ENCODE measurements at places on chromosomes 13 and 19.

- DNase-seq: no peak
Observed at GRCh38 chr19:40363069-40363468, 14.6 kb downstream of the PLD3 start.

- DNase-seq: no peak
Observed at GRCh38 chr13:44263751-44264620, 109.6 kb upstream of the SERP2 start.

DNA sequence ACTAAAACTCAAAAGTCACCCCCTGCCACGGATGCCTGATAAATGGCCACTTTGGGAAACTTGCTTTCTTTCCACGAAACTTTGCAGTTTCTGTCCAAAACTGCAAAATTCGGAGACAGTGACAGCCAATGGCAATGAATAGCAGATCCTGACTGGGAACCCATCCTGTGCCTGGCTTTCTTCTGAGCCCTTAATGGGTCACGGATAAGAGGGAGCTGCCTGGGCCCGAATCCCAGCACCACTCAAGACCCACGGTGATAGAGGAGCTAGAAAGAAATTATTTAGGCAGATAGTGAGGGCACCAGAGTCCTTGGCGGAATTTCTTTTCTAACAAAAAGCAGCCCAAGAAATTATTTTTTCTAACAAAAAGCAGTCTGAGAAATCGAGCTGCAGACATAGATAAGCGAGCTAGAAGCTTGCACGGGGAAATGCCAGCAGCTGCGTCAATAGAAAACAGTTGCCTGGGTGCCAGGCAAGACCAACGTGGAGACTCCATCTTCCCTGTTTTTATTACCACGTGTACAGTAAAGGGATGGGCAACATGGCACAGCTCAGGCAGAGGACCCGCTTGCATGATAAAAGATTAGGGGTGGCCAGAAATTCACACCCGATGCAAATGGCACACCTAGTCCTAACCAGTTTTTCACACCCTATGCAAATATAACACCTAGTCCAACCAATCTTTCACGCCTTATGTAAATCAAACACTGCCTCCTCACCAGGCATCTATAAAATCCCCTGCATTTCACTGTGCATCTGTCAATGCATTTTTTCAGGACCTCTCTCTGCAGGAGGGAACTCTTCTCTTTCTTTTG is 7.1 kb upstream of the HSH2D start:
- DNase-seq: no peak

DNA sequence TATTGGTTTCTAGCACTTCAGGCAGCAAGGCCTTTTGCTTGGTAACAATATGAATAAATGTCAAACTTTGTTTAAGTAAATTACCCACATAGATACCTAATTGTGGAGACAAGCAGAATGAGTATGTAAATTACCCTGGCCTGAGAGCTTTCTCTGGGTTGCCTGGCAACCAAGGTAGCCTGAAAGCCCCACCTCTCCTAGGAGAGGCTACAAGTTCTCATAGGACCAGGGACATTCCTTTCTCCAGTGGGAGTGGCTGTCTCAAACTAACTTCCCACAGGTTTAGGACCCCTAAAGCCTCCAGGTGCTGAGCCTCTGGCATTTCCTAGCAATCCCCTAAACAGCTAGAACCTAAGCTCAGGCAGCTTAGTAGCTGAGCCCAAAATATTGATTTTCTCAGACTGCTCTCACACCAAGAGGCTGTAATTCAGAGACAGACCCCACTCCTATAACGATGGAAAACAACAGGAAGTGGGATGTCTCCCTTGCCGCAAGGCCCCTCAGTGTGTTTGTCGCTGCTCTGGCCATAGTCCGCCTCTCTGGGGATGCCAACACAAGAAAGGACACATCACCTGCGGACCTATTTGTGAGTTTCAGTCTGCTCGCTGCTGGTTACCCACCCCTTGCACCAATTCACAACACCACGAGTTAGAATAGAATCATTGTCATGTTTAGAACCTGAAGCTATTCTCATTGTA is 207.3 kb downstream of the DLEU7 start:
- no peak for DNase-seq

GRCh38 chr13:30787738-30788525 is 52.6 kb downstream of the ALOX5AP start:
- no peak for DNase-seq

- peak; percentile 36 for DNase-seq
Observed at GRCh38 chr13:33776239-33776881, 41.6 kb upstream of the RFC3 start.

DNA sequence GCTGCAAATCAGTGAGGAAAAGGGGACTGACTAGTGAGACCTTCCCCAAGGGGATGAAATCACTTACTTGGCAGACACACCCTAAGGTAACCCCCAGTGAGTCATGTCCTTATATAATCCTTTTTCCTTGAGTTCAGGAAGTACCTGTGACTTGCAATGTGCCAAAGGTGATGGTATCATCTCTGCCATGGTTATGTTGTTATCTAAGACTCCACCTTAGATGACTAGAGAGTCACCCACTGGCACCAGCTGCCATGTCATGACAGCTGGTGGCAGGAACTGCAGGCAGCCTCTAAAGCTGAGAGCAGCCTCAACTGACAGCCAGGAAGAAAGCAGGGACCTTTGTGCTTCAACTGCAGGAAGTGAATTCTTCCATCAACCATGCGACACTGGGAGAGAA is 12.5 kb downstream of the PBX4 start:
- no peak for DNase-seq

GRCh38 chr13:82634946-82635345 is 1247.3 kb downstream of the SLITRK1 start:
- no peak for DNase-seq

GRCh38 chr19:45294291-45295029 is 28.2 kb downstream of the CKM start:
- DNase-seq: peak; percentile 68

- DNase-seq: no peak
Observed at GRCh38 chr13:38385153-38385891, 35.7 kb downstream of the UFM1 start.

- no peak for DNase-seq
Observed at GRCh38 chr19:6778386-6778785, 5.9 kb downstream of the VAV1 start.

- no peak for DNase-seq
Observed at GRCh38 chr19:13165162-13165997, 15.2 kb downstream of the IER2 start.

- no peak for DNase-seq
Observed at GRCh38 chr13:99061411-99061810, 83.5 kb upstream of the DOCK9 start.

GRCh38 chr13:22108283-22108942 is 437.5 kb downstream of the FGF9 start:
- no peak for DNase-seq

DNA sequence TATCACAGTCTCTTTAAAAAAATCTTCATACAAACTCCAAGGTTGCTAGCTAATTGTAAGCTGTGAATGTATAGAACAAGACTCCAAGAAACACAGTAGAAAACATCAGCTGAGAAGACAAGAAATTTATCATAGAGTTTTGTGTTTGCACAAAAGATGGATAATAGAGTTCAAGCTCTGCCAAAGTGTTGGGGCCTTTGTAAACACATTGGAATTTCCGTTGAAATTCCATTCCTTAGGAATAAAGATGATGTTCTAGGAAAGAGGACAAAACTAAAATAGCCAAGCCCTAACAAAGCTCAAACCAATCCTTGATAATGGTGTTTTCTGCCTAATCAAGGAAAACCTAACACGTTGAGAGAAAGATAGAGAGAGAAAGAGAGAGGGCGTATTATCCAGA is 20.6 kb downstream of the LRRC63 start:
- DNase-seq: no peak

DNA sequence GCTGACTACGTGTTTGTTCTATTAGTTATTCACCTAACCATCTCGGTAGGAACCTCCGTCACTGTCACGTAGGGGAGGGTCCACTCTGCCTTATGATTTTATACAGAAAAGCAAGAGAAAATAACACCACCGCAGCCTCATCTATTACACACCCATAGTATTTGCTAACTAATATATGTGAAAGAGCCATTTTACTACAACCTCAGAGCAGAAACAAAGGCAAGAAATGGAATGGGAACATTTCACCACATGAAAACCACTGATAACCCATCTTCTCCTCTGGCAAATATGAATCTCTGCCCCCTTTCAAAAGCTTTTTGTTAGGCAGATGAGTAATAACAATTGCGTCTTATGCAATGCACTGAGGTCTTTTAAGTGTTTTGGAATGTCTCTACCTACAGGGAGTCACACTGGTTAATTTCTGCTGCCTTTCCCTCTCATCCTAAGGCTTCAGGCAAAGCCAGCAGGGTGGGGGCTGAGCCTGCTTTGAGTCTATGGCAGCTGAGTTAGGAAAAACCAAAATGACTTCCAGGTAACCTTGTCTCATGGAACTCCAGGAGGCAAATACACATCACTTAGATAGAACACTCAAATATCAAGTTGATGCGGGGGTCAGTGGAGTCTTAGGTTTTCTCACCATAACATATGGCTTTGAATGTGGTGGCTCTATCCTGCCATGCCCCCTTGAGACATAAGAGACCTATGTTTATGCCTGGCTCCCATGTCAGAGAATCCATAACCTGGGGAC is 15.0 kb downstream of the TSHZ3 start:
- DNase-seq: no peak

- DNase-seq: no peak
Observed at GRCh38 chr13:25203127-25203740, 31.1 kb upstream of the AMER2 start.

DNA sequence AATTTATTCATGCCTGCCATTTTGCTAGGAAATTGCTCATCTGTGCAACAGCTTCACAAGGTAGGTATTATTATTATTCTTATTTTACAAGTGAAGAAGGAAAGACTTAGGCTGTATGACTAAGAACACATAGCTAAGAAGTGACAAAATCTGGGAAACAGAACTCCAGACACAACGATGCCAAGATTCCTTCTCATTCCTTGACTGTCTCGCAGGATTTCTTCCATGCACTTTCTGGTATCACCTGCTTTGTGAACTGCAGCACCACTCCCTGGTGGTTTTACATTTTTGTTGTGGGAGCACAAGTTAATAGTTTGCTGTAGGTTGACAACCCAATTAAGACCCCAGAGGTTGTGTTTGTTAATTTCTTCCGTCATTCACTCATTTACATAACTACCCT is 188.5 kb downstream of the LACC1 start:
- no peak for DNase-seq

DNA sequence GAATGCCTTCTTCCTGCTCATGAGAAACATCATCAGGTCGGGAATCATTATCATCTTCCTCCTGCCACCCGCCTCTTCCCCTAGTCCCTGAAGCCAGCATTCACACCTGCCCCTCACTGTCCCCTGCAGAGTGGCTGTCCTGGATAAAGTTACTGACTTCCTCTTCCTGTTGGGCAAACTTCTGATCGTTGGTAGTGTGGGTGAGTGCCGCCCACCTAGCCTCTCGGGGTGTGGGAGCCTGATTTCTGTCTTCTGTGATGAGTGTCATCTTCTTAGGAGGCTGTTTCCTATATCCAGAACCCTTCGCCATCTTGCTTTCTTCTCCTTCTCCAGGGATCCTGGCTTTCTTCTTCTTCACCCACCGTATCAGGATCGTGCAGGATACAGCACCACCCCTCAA is 12.5 kb downstream of the SLC44A2 start:
- no peak for DNase-seq

GRCh38 chr13:49791315-49791710 is 1.2 kb downstream of the KPNA3 start:
- peak; percentile 12 for DNase-seq

GRCh38 chr19:54207676-54207982 is 7.0 kb downstream of the RPS9 start:
- no peak for DNase-seq

DNA sequence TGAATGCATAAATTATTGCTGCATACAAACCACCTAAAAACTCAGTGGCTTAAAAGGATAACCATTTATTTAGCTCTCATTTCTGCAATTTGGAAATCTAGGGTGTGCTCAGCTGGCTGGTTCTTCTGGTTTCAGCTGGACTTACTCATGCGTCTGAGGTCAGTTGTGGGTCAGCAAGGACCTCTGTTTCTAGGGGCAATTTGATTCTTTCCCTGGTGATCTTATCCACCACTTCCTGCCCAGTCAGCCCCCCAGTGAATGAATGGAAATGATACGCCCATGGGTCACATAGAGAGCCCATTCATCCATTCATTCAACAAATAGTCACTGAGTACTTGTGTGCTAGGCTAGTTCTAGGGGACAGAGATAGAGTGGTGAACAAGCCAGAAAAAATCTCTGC is 9.9 kb downstream of the FXYD5 start:
- DNase-seq: no peak

GRCh38 chr19:30322641-30323320 is 49.4 kb upstream of the ZNF536 start:
- DNase-seq: no peak

DNA sequence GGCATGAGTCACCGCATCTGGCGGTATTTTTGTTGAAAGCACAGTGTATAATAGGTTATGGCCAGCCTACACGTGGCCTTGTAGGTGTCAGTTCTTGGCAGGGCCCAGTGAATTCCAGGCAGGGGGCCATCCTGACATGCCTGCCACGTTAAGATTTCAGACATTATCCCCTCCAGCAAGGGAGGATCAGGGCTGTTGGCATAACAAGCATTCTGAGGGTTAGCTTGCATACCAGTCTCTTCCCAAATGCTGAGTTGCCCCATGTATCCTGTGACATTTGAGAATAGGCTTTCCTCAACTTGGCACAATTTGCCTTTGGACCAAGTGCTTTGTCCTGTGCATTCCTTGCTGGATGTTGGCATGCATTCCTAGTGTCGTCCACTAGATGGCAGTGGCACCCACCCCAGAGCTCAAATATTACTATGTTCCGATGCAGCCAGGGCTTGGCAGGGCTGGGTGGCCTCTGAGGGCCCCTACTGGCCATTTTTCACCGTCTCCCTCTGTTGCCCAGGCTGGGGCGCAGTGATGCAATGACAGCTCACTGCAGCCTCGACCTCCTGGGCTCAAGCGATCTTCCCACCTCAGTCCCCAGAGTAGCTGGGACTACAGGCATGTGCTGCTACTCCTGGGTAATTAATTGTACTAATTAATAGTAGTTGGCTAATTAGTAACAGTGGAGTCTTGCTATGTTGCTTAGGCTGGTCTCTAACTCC is 31.2 kb downstream of the NLRP12 start:
- peak; percentile 82 for DNase-seq

DNA sequence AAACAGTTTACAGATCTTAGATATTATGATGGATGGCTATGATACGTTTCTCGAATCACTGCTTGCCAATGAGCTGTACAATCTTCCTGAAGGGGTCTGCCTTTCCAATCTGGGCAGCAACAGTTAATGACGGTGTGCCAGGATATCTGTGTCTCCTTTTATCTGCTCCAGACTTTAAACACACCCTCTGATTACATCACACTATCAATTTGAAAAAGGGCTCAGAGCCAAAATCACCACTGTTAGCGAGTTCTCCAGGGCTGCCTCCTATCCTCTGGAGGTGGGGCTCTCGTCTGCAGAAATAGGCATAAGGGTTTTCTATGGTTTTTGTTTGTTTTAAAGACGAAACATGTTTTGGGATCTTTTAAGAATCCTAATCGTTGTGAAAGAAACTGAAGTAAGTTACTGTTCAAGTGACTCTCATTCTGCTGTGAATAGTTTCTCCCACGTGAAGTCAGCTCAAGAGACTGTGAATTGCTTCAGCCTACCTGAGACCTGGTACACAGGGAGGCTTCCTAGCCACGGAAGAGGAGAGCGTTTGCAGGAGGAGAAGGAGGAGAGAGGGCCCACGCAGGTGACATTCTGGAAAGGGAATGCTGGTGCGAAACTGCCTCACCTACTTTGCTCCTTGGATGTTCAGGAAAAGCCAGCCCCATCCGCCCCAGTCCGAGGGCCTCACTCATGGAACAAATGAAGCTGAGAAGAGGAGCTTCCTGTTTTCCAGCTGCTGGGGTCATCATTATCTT is 15.2 kb upstream of the GJA3 start:
- no peak for DNase-seq

GRCh38 chr19:33686687-33687480 is 65.1 kb downstream of the CHST8 start:
- no peak for DNase-seq

All from pancreas (tissue), 10 donors.